ENCODE measurements at places on chromosomes 3 and 15. TPM values are rescaled to one million over a fixed set of nuclear protein-coding genes. Genes with fewer than 3 reads are reported as not detected.
A peak's percentile ranks its signal among the peaks of the same experiment; 100 is the strongest.

GOLGA6L10 gene
- total RNA-seq, result 0.47 TPM

DNA sequence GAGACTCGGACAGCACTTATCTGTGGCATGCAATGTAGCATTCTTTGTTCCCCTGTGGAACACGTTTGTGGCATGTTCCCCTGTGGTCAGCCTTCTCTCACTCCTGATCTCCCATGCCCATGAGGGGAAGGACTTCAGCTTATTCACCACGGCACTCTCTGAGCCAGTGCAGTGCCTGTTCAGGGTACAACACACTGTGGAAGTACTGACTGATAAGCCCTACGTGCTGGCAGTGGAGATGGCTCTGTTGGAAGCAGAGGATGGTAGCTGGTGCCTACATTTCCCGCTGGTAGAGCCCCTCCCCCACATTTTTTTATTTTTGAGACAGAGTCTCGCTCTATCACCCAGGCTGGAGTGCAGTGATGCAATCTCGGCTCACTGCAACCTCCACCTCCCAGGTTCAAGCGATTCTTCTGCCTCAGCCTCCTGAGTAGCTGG is 43.5 kb upstream of the ETV5 start:
- no peak for DNase-seq

DNA sequence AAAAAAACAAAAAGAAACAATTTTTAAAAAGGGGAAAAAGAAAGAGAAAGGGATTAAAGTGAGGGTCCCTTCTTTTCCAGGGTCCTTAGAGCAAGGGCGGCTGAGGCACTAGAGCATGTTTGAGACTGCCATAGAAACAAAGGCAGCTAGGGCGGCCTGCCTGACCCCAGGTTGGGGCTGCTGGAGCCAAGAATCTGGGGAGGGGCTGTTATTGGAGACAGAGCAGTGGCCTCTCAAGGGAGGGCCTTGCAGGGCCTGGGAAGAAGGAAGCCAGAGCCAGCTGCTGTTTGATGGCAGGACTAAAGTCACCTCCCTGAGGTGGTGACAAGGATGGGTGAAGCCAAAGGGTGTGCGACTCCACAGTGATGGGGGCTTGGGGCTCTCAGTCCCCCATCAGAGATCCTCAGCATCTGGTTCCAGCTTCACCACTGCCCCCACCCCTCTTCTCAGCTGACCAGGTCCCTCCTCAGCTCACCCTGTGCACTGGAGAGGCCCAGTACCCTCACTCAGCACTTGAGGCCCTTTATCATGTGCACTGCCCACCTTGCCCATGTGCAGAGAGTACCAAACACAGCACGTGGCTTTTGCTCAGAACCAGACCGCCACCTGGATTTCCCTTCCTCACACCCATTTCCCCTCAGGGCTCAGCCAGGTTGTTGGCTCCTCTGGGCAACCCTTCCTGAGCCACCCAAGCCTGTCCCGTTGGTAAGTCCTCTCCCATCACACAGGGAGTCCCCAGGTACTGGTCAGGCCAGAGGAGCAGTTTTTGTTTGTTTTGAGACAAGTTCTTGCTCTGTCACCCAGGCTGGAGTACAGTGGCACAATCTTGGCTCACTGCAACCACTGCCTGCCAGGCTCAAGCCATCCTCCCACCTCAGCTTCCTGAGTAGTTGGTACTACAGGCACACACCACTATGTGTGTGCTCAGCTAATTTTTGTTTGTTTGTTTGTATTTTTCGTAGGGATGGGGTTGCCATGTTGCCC is 1.7 kb downstream of the TMEM89 start:
- DNase-seq, result no peak

DNA sequence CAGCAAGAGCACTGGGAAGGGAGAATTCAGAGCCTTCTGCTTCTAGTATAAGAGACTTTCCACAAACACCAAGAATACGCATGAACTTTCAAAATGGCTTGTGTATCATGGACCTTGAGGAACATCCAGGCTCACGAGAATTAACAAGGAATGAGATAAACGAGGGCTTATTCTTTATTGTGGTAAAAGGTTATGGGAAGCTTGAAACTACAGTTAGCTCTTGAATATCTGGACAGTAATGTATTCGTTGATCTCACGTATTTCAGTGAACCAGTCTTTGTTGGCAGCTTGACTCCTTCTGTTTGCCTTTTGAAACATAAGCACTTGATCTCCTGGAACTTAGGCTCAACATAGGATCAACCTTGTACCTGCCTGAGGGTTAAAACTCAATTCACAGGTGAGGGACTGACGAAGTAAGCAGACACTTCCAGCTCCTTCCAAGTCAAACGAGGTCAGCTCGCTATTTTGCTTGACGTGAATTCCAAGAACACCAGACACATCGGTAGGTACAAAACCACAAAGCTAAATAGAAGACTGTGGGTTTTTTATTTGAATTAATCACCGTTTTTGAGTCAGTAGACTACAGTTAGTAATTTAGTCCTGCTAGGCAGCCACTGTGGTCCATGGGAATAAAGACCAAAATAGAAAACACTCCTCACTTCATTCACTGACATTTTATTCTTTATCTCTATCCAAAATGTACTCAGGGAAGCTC is 30.8 kb downstream of the GALNT15 start:
- no peak for DNase-seq

DNA sequence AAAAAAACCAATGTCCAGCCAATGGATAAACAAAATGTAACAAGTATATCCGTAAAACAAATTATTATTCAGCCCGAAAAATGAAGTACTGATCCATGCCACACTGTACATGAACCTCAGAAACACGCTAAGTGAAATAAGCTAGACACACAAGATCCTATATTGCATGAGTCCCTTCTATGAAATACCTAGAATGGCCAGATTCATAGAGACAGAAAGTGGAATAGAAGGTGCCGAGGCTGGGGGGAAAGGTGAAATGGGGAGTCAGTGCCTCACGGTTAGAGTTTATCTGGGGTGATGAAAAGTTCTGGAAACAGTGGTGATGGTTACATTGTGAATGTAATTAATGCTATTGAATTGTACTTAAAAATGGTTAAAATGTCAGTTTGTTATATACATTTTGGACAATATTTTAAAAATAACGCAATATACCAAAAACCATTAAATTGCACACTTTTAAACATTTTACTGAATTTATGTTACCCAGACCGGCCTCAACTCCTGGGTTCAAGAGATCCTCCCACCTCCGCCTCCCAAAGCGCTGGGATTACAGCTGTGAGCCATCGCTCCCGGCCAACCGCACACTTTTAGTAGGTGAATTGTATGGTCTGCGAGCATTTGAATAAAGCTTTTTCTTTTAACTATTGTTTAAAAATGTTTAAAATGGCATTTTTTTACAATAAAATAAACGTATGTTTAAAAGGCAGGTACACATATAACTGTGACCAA is 2.1 kb downstream of the RNF168 start:
- peak; percentile 30 for DNase-seq

Data from thymus (tissue), 14 donors.